ENCODE measurements at places on chromosomes 2 and 18.

- DNase-seq: no peak
These were observed 65.4 kb upstream of the HNRNPA3 start for GRCh38 chr2:177147093-177147694.

GRCh38 chr2:48346124-48346536 is 183.8 kb upstream of the STON1 start:
- no peak for DNase-seq

- no peak for DNase-seq
These were observed 109.8 kb downstream of the PARD3B start for GRCh38 chr2:204655101-204655500.

GRCh38 chr2:99088017-99088416 is 53.5 kb upstream of the C2orf15 start:
- no peak for DNase-seq

DNA sequence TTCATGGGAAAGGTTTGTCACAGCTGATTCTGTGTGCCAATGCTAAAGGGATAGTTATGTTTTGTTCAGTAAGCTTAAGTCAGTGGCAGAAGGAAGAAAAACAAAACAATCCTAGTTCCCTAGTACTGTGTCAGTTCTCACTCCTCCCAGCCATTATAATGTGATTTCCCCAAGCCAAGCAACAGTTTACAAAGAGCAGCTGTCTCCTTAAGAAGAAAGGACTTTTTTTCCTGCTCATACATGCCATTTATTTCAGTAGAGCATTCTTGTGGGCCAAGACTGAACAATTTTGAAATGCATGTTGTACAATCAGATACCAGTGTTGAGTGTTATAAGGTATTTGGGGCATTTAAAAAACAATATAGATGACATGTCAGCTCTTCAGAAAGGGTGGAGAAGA is 52.1 kb downstream of the NEMP2 start:
- no peak for DNase-seq

DNA sequence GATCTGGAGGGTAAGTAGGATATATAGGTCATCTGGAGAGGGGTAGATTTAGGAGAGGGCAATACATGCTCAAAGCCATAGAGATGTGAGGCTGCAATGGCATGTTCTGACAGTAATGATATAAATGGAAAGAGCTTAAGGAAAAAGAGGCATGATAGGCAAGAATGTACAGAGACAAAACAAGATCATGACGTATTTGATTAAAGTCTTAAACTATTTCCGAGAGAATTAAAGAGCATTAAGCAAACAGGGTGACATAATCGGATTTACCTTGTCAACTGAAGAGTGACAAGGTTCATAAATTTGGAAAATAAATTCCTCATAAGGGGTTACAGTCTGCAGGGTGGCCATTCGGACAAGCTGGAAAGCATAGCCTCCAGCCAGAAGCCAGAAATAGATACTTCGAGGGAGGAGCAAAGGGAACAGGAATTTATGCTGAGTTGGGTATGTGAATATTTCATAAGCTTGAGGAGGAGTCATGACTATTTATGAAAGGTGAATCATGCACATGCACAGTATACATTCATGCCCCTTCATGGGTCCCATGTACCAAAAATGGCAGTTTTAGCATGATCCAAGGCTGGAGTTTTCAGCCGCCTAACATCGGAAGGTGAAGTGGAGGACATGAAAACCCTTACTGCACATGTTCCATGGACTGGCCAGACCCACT is 396.2 kb upstream of the VWC2L start:
- no peak for DNase-seq

GRCh38 chr2:136399667-136400289 is 281.8 kb upstream of the CXCR4 start:
- no peak for DNase-seq

GRCh38 chr2:190412966-190413365 is 4.8 kb downstream of the MFSD6 start:
- no peak for DNase-seq

- no peak for DNase-seq
These were observed 79.6 kb downstream of the RTP5 start for GRCh38 chr2:241948901-241949735.

DNA sequence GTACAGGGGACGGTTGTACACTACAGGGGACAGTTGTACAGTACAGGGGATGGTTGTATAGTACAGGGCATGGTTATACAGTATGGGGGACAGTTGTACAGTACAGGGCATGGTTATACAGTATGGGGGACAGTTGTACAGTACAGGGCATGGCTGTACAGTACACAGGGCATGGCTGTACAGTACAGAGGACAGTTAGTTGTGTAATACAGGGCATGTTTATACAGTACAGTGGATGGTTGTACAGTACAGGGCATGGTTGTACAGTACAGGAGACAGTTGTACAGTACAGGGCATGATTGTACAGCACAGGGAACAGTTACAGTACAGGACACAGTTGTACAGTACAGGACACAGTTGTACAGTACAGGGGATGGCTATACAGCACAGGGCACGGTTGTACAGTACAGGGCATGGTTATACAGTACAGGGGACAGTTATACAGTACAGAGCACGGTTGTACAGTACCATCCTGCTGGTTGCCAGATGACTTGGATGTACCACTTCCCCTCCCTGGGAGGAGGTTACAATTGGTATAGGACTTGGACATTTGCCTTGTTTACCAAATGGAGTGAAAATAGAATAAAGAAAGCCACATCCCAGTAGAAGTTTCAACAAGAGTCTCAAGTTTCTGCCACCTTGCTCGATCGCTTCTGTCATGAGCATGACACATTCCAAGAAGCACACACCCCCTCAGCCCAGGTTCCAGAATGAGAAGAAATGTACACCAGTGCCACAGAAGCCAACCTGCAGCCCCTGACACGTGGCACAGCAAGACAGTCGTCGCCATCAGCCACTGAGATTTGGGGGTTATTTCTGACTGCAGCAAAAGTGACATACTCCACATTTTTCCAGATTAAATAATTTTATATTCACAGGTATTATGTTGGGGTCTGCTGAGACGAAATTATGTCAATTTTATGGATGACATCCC is 16.0 kb downstream of the CYRIA start:
- no peak for DNase-seq

GRCh38 chr2:188096910-188097309 is 194.8 kb upstream of the GULP1 start:
- no peak for DNase-seq

DNA sequence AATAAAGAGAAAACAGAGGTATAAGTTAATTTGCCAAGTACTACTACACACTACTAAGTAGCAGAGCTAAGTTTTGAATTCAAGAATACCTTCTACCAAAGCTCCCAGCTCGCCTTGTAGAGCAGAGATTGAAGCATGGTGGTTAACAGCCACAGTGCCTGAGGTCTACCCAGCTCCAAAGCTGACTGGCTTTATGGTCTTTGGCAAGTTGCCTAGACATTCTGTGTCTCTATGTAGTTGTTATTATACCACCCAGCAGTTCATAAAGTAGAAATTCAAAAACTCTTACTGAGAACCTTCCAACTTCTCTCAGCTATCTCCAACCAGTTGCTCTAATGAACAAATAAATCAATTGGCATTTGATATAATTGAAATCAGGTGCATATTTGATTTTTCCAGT is 87.8 kb downstream of the PDE11A start:
- no peak for DNase-seq

DNA sequence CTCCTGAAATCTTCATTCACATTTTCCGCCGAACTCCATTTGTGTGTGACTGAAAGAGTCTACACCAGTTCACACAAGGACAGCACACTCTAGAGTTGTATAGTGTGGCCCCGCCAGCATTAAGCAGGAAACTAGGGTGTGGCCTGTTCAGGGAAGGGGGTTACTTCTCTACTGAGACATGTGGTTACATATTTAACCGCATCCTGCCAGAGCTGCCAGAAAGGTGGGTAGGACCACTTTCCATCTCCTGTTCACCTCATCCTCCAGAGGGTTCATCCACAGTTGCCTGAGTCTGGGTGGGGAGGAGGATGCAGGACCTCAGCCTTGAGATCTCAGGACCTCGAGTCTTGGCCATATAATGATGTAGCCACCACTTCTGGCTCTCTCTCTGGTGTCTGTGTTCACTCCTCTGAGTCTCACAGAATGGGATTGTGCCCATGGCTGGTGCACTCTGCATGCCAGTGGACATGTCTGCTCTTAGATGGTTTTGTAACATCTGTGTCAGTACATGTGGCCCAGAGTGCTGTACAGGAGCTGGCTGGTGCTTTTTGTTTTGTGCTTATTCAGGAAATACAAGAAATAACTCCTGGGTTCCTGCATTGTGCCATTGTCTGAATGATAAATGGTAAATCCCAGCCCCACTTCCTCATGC is 7.7 kb upstream of the SP140L start:
- DNase-seq: no peak

DNA sequence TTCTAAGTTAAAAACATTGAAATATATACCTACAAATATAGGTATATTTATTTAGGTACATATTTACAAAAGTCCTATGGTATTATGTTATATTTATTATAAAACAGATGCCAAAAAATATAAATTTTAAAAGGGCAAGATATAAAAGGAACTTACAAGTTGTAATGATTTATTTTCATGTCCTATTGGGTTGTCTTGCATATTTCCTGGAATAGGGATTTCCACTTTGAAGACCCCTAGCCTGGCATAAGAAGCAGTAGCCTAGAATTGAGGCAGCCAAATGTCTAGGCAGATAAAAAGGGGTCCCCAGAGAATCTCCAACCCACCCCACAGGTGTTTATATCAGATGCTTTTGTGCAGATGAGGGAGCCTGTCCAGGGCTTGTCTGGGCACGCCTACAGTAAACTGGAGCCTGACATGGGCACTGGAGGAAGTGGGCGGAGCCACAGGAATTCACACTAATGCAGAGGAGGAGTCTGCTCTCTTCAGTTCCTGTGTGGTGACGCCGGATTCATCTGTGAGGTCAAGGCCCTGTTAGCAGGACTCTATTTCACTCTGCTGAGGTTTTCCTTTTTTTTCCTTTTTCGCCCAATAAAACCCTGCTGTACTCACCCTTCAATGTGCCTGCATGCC is 1088.9 kb upstream of the PIK3C3 start:
- DNase-seq: no peak

- no peak for DNase-seq
These were observed 35.6 kb upstream of the FEZ2 start for GRCh38 chr2:36633470-36634092.

DNA sequence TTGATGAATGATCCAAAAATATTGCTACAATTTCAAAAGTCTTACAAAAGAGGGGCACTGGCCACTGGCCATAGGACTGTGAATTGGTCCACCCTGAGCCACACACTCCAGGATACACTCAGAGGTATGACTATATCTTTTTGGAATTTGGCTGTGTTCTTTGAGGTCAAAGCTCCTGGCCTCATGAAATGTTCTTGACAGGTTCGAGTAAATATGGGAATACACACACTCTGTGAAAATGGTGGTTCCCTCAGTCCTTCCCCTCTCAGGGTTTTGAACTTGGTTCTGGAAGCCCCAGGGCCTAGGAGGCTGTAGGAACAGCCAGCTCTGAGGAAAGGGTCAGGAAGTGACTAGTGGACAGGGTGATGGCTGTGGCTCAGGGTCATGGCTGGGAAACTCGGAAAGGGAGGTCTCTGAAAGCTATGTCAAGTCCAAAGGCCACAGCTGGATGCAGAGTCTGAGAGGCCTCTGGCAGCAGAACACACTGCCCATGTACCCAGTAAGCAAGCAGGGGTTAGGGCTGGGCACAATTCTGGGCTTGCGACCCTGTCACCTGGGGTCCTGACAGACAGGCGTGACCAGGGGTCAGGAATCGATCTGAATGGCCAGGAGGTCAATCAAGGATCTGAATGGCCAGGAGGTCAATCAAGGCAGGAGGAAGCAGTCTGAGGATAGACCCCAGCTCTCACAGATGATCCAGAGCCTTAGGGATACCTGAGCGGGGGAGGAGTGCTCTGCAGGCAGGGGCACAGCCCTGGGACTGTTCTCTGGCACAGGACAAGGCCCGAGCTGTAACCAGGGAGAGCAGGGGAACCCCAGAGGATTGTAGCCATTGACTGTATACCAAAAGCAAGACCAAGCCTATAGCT is 223.4 kb upstream of the SMAD2 start:
- DNase-seq: no peak

DNA sequence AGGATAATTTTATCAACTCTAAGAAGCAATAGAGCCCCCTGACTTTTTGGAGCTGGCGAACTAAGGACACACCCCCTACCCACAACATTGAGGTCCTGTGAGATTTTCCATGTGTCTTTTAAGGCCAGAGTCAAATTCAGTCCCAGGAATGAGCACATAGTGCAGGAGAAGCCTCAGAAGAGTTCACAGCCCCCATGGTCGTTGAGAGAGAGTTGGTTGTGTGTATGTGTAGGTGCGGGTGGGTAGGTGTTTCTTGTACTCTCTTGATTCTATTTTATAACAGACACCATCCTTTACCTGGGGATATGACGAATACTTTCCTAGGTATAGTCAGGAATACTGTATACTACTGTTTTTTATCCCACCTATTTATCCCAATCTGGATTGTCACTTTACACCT is 8.6 kb downstream of the LRATD1 start:
- no peak for DNase-seq

DNA sequence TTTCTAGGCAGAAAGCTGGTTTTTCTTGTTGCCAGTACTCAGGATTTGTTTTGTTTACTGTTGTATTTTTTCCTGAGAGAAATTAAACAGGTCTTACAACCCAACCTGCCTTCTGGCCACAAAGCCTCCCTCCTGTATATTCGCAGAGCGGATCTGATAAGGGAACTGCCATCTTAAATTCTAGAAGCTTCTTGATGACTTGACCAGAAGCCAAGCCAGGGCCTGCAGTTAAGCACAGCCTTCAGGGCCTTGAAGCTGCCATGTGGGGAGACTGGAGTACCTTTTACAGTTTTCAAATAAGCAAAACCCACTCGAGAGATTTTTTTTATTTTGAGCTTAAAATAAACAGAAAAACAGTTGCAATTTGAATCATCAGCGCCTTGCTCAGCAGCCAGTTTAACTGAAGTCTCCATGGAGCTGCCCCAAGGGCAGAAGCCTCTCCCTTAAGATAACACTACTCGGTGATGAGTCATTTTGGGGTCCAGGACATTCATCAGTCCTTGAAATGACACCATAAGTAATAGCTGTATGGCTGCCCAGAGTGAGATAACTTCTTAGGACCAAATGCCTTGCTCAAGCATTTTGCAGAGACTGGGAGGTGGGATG is 51.5 kb upstream of the PHLPP1 start:
- DNase-seq: no peak

GRCh38 chr2:207315131-207315530 is 149.4 kb upstream of the KLF7 start:
- no peak for DNase-seq

- DNase-seq: no peak
These were observed 37.4 kb upstream of the DTNB start for GRCh38 chr2:25710750-25711149.

DNA sequence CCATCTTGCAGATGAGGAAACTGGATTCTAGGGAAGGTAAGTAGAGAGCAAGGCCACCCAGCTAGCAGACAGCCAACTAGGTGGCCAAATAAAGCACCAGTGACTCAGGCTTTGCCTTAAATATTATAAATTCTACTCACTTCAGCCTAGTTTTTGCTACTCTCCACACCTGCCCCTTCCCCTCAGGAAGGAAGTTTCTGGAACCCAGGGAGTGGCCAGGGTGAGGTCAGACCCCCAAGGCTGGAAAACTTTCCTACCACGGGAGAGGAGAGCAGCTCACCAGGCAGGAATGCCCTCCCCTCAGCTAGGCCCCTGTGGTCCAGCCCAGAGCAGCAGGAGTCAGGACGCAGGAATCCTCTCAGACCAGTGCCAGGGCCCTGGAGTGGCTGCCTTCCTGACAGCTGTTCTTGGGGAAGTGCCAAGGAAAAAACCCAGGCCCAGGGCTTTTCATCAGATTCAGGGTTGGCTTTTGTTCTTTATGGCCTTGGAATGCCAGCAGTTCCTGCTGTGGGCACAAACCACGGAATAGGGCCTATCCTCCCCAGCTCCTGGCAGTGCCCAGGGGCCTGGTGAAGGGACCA is 5.1 kb upstream of the PAX8 start:
- DNase-seq: no peak

GRCh38 chr2:198400999-198401398 is 596.6 kb downstream of the PLCL1 start:
- DNase-seq: no peak
